ENCODE measurements at places on chromosomes 3 and 15.

DNA sequence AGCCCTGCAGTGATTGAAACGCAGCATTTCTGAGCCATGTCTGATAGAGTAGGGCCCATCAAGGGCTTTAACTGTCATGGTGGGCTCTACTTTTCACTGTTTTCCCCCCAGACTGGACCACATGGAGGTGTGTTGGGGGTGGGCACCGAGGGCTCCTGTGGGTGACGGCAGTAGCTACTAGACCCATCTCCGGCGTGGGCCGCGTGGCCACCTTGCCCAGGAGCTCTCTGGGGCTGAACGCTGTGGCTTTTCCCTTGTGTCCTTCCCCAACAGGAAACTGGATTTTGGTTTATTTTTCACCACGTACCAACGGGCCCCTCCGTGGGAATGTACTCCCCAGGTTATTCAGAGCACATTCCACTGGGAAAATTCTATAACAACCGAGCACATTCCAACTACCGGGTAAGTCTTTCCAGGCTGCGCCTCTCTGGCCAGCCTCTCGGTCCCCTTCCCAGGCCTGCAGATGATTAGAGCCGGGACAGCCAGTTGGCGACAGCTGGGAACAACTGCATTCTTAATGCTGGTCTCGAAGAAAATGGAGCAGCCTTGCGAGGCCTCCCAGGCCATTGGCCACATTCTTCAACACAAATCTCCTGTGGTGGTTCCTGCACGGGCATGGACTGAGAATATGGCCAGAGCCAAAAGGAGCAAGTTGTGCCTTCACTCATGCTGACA is 67.7 kb downstream of the MESD start:
- no peak for DNase-seq

DNA sequence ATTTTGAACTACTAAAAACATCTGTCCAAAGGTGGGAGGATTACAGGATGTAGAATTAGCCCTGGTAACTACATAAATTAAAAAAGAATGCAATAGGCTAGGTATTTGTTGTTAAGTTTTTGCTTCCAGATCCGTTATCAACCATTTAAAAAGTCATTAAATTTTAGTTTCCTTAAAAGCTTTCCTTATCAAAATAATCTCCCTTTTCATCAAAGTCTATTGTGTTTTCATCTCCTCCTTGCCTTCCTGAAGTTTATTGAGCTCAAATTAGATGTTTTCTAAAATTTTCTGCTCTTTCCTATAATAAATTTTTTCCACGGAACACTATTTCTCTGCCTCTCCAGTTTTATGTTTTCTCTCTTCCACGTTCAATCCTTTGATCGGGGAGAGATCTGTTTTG is 108.6 kb downstream of the MEX3B start:
- no peak for DNase-seq

- no peak for DNase-seq
Observed at GRCh38 chr3:40718209-40718608, 193.4 kb downstream of the ZNF621 start.

- no peak for DNase-seq
Observed at GRCh38 chr15:47504624-47505256, 212.6 kb upstream of the SEMA6D start.

DNA sequence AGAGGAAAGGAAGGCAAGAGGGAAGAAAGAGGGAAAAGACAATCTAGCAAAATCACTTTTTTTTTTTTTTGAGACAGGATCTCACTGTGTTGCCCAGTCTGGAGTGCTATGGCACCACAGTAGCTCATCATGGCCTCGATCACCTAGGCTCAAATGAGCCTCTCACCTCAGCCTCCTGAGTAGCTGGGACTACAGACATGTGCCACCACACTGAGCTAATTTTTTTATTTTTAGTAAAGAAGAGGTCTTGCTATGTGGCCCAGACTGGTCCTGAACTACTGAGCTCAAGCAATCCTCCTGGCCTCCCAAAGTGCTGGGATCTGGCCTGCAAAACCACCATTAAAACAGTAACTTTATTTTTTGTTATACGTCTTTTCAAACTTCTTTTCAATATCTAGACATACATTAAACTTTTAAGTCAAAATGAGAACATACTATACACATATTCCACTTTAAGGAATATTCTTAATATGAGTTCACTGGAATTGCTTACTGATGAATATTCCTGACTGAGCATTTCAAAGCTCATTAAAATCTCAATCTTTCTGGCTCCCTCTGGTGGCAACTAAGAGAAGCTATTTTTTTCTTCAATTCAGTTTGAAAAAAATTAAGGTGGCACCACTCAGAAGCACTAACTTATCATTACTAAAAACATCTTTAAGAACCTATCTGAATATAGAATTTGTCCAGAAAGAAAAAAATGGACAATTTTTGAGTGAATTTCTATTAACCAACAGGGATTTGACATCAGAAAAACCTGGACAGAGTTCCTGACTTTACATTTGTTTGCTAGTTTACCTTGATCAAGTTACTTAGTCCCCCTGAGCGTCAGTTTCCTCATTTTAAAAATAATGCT is 40.9 kb downstream of the UACA start:
- DNase-seq = no peak

DNA sequence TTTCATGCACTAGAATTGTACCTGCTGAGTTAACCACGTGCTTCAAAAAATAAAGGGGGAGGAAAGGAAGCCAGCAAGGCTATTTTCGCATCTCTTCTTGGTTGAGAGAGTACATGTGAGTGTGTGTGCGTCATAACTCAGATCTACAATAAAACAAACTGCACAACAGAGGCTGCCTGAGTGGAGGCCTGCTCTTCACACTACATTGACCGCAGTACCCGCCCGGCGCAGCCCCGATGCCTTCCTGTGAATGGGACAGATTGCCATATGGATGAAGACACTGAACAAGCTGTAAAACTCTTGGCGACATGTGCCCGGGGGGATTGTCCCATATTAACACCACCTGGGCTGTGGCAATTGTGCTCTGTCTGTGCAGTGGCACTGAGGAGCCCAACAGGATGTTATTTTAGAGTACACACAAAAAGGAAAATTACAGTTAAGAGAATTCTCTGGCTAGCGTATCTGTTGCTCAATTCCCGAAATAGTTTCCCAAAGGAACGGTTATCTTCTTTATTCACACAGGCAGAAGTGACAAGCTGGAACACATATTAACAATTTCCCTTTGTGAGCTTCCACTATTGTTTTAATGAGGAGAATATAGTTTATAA is 551.5 kb downstream of the FOXP1 start:
- DNase-seq = no peak

- no peak for DNase-seq
Observed at GRCh38 chr3:160331127-160331937, 67.7 kb downstream of the IFT80 start.

- DNase-seq = no peak
Observed at GRCh38 chr15:61697796-61698195, 362.5 kb downstream of the VPS13C start.

DNA sequence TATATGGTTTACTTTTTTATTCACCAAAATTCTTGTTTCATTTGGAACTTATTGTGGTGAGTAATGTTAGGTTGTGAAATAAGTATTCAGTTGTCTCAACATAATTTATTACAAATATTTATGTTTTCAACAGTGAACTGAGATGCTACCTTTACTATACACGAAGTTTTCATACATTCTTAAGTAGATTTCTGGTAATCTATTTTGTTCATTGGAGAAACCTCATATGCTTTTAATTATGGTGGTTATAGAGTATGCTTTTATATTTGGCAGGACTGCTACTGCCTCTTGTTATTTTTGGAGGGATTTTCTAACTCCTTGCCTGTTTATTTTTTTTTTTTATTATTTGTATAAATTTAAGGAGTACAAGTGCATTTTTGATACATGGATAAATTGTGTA is 253.1 kb downstream of the NLGN1 start:
- no peak for DNase-seq

GRCh38 chr3:35144011-35144410 is 495.3 kb upstream of the ARPP21 start:
- no peak for DNase-seq

DNA sequence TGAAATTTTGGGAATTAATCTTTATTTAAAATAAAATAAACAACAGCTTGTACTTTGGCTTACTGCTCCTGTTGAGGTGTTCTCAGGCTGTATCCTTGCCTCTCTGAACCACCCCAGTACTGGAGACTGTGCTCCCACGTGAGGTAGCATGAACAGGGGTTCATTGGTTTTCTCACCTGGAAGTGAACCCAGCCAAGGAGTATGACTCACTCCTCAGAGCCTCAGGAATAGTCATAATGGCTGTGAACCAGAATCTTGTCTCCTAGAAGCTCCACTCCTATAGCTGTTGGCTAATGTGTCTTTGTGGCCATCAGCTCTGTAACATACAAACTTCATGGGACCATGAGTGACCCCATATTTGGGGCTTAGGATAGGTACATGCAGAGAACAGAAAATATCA is 122.5 kb upstream of the ST8SIA2 start:
- no peak for DNase-seq

- DNase-seq = no peak
Observed at GRCh38 chr15:77369168-77369567, 50.7 kb downstream of the PEAK1 start.

DNA sequence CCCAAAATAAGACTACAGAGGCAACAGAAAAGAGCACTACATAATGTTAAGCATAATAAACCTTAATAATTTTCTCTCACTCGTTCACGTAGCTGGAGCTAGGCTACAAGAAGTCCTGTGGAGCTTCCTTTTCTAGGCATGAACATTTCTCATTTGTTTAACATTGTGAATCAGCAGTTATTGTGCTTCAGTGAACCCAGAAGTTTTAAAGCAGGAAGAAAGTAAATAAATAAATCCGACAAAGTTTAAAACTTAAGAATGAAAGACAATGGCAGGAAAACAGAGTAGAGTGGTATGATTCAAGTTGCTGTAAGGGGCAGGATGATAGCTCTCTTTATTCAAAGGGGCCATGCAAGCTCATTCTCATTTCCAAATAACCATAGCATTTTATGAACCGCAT is 191.8 kb downstream of the LSAMP start:
- no peak for DNase-seq

DNA sequence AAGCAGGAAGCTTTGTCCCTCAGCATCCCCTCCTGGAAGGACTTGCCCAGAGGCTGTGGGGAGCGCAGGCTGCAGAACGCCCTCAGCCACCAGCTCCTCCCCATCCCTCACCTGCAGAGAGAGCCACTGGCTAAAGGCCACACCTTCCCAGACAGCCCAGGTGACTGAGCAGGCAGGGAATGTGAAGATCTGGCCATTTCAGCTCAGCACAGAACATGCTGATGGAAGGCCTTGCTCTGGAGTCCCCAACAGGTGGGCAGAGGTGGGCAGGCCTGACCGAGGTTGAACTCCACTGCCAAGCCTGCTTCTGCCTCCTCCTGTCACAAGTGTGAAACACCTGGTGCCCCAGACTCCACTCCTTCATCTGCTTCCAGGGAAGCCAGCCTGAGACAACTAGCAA is 50.7 kb upstream of the SEC61A1 start:
- no peak for DNase-seq

DNA sequence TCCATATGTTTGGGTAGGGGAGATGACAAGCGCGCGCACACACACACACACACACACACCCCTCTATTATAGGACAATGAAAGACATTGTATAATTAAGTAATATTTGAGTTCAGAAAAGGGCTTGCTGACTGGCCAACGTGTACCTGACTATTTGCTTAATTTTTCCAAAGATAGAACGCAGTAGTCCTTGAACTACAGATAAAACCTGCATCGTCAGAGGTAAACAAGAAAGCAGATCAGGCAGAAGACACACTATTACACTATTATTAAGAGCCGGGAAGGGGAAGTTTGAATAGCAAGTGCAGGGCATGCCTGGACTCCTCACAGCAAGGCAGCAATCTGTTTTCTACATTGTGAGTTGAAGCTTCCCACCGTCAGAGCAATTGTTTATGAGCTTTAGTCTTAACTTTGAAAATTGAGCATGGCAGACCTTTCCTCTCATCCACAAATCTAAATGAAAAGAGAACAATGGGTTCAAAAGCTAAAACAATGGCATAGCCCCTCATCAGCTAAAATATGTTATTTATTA is 427.7 kb downstream of the GABRG3 start:
- no peak for DNase-seq

GRCh38 chr3:109071350-109072142 is 46.4 kb downstream of the MORC1 start:
- DNase-seq = no peak

DNA sequence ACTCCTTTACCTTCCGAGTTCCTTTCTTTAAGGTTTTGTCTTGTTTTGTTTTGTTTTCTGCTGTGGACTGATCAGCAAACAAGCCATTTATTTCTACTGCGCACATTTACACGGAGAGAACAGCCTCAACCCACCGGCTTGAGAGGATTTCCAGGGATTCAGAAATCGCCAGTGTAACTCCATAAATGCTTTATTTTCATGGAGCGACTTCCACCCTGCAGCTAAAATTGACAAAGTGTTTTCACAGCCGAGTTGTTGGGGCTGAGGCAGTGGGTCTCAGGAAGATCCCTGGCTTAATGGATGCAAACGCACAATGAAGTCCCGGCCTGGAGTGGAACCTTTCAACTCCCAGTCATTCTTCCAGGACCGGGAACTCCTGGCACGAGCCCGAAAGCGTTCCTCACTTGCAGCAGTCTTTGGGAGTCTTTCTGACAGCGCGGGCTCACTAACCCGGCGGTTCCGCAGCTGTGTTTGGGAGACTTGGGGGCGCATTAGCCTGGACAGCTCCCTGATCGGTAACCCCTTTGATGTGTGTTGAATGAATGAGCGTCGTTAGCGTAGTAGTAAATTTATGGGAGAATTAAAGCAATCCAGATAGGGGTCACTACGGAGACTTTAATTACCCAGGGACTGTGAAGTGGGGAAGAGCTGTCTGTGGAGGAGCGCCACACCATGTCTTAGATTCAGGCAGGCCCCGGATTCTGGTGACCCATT is 785 bp upstream of the MYRIP start:
- DNase-seq = no peak

DNA sequence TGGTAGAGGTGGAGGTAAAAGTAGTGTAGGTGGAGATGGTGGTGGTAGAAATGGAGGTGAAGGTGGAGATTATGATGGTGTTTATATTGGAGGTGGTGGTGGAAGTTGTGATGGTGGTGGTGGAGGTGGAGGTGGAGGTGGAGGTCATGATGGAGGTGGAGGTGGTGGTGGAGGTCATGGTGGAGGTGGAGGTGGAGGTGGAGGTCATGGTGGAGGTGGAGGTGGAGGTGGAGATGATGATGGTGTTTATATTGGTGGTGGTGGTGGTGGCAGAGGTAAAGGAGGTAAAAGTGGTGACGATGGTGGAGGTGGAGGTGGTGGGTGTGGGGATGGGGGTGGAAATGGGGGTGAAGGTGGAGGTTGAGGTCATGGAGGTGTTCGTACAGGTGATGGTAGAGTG is 107.8 kb downstream of the ASB7 start:
- no peak for DNase-seq
